Hematopoietic multipotent progenitor cell treated with erythropoietin and hydrocortisone succinate and interleukin-3 and kit ligand, for 8 days (in vitro differentiated cells): ENCODE measurements at places on chromosomes 3 and 15.

DNA sequence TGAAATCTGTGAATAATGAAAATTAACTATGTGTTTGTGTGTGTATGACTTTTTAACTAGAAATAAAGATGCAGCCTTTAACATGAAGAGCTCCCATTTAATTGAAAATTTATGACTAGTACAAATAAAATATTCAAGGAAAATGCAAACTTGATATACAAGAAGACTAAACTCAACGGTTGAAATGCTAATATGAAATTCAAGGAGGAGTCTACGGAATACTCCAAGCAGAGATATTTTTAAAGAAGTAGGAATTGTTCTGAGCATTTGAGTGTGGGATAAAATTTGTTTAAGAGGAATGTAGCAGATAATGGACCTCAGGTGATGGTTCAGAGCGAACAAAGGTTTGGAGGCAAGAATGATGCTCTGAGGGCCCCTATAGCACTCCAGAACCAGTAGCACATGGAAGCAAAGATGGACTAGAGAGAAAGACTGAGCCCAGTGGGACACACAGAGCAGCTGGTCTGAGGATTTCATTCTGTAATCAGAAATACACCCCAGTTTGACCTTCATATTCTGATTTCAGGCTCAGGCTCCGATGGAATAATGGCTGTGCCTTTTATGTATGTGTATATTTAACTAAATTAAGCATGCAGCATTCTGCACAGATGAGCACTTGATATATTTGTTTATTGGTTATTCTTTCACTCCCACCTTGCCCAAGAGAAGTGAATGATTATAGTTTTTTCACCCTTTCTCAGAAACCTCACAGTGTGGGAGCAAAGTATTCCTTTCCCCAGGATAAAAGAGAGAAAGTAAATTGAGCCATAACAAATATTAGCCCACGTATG, 227.1 kb downstream of the ZPLD1 start:
- no peak for DNase-seq

- DNase-seq, result no peak
These were observed 227.7 kb downstream of the ADAMTS17 start for GRCh38 chr15:100114100-100114499.

DNA sequence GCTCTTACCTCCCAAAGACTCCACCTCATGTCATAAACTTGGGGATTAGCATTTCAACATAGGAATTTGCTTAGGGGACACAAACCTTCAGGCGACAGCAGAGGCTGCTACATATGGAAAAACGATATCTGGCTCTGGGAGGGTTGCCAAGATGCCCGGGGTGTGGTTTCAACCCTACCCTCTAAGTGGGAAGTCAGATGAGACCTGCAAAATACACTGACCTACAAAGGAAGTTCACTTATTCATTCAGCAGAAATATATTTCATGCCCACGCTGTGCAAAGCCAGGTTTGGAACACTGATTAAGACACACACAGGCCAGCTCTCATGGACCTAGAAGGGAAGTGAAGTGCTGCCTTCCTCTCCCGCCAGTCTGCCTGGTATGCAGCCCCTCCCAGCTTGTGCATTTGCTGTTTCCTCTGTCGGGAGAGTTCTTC, 239.3 kb downstream of the FEZF2 start:
- DNase-seq, result peak; percentile 22

DNA sequence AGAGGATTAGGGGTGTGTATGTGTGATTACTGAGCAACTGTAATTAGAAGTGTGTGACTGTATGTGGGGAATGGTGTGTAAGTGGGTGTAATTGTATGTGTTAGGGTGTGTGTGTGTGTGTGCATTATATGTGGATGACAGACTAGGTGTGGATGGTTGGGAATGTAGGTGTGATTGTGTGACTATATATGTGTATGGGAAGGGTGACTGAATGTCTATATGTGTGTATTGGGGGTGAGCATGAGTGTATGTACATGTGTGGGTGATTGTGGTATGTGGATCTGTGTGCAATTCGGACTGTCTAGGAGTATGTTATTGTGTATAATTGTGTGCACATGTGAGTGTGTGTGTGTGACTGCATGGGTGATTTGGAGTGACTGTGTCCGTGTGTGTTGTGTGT, 43.2 kb upstream of the SMAD6 start:
- DNase-seq, result no peak

DNA sequence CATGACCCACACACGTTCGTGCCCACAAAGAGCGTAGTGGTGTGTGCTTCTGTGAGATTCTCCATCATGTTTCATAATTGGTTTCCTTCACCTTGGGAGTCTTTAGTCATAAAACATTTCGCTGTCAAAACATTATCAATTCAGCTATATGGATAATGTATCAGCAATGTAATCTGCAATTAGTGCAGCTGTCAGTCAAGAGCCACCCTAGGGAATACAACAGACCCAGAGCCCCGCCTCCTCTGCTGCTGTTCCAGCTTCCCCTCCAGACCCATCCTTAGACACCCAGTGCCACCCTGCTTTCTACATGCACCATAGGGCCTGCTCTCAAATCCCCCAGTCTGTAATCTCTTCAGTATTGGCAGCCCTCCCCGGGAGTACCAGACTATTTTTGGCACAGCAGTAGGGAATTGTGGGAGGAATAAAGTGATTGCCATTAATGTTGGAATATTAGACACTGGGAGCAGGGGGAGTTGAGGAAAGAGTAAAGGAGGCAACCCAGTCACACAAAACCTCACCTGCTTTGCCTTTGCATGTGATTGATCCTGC, 31.5 kb upstream of the C3orf80 start:
- DNase-seq, result no peak

- DNase-seq, result no peak
These were observed 36.9 kb downstream of the RAB8B start for GRCh38 chr15:63226155-63226883.

DNA sequence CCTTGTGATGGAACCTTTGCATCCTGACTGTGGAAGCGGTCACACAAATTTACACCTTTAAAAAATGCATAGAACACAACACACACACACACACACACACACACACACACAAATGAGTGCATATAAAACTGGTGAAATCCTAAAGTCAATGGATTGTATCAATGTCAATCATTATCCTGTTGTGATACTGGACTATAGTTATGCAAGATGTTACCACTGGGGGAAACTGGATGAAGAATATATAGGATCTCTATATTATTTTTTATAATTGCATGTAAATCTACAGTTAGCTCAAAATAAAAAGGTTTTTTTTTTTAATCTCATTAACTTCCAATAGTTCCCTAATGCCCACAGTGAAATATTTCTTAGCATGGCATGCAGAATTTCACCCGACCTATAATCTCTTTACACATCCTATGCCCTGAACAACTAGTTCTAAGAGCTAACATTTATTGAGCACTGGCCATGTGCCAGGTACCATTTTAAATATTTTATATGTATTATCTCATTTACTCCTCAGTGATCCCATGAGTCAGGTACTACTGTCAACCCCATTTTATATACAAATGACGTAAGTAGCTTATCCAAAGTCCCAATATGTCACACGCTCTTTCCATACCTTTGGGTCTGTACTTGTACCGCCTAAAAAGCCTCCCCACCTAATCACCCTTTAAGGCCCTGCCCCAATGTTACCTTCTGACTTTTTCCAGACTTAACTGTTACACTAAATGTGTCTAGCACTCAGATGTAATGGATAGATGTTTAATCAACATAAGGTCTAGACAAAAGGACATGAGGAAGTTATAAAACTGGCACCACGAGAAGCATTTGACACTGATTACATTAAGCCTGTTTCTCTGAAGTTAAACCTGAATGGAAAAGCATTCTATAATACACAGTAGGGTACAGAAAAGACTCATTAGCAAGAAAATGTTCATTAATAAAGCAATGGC, 5.5 kb downstream of the ABCC5 start:
- no peak for DNase-seq

DNA sequence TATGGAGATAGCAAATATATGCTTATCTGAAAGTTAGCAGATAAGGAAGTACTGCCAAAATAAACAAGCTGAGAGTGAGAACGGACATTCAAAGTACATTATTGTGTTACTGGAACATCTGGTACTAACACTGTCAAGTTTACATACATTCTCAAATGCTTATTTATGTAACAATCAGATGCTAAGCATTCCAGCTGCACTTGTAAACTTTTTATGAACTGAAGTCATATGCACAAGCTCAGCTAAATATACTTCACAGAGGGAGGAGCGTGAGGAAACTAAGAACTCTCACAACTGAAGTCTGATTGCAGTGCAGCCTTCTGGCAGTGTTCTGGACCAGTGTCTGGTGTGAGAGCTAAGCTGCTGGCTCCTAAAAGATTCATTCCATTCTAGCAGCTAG, 223.7 kb upstream of the NANOGP8 start:
- DNase-seq, result no peak

DNA sequence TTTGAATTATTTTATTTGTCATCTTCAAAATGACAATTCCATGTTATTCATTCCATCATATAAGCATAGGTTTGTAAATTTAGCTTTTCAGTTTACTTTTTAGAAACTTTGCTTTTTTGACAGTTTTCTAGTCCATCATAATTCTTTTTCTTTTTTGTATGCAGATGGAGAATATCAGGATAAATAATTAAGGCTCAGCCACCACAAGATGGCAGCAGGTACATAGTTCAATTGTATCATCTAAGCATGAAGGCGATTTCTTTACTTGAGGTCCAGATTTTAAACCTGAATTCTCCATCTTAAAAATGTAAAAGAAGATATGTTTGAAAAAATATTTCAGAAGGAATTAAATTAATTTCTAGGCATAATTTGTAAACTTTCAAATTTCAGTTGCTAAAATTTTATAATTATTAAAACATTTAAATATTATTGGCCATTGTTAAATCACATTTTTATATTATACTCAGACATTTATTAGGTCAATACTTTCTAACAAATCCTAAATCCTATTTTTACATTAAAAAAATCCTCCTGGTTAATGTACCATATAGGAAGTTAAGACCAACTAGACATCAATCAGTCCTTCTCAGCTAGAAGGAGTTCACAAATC, 15.1 kb downstream of the PLSCR5 start:
- peak; percentile 53 for DNase-seq
